ENCODE measurements at places on chromosomes 6 and 20. TPM values are rescaled to one million over a fixed set of nuclear protein-coding genes. Genes with fewer than 3 reads are reported as not detected.

GRCh38 chr20:49523767-49524360 is 41.4 kb upstream of the KCNB1 start:
- no peaks in the 10 kb centered on the region for H3K36me3 ChIP-seq
- DNase-seq = no peak
- H3K4me3 ChIP-seq = no peak overlapping the region
- H3K27ac ChIP-seq = no peak overlapping the region
- H3K27me3 ChIP-seq = no peaks in the 10 kb centered on the region
- no peaks in the 10 kb centered on the region for H3K4me1 ChIP-seq

DNA sequence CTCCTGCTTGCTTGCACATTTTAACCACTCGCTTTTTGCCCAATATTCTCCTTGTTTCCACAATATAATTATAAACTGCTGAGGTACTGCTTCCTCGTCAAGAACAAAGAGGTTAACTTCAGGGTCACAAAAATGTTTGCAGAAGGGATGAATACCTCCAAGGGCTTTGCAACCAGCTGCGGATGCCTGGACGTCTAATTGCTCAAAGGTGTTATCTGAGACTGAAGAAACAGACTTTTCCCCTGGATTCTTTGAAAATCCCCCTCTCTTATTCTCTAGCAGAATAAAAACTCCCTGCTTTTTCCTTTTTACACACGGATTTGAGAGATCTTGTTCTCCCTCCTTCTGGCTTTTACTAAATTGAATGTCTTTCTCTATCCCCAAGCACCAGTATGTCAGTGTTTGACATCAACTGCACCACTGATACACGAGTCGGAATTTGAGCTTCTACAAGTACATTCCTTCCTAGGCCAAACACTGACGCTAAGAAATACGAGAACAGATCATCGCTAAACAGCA is 336 bp upstream of the SMPDL3A start:
- H3K27ac ChIP-seq = peak overlapping the region; percentile 91
- no peak overlapping the region for H3K4me3 ChIP-seq
- no peak for DNase-seq
- no peaks in the 10 kb centered on the region for H3K27me3 ChIP-seq

- no peak for DNase-seq
- H3K4me1 ChIP-seq = peaks cover 4% of the 10 kb centered on the region
- no peak overlapping the region for H3K4me3 ChIP-seq
- H3K36me3 ChIP-seq = peaks cover 89% of the 10 kb centered on the region
- no peaks in the 10 kb centered on the region for H3K27me3 ChIP-seq
Observed at GRCh38 chr20:45948742-45949541, 14.5 kb downstream of the PCIF1 start.

GRCh38 chr6:155417454-155417853 is 38.2 kb downstream of the NOX3 start:
- no peaks in the 10 kb centered on the region for H3K4me1 ChIP-seq
- DNase-seq = no peak
- H3K27me3 ChIP-seq = no peaks in the 10 kb centered on the region
- H3K36me3 ChIP-seq = no peaks in the 10 kb centered on the region
- no peak overlapping the region for H3K27ac ChIP-seq
- H3K4me3 ChIP-seq = no peak overlapping the region

- no peak overlapping the region for H3K27ac ChIP-seq
- no peak for DNase-seq
- no peaks in the 10 kb centered on the region for H3K4me1 ChIP-seq
- H3K4me3 ChIP-seq = no peak overlapping the region
- no peaks in the 10 kb centered on the region for H3K36me3 ChIP-seq
Observed at GRCh38 chr20:54041336-54041735, 29.1 kb downstream of the BCAS1 start.

ATP6V1G2 gene
- total RNA-seq = 3.9 TPM

LAMA4 gene
- 40.0 TPM for total RNA-seq

GPRC6A gene
- total RNA-seq = not detected

TMEM244 gene
- not detected for total RNA-seq

ADA gene
- total RNA-seq = 13.9 TPM
